ENCODE measurements at places on chromosomes 11 and 22.
A peak's percentile ranks its signal among the peaks of the same experiment; 100 is the strongest.

DNA sequence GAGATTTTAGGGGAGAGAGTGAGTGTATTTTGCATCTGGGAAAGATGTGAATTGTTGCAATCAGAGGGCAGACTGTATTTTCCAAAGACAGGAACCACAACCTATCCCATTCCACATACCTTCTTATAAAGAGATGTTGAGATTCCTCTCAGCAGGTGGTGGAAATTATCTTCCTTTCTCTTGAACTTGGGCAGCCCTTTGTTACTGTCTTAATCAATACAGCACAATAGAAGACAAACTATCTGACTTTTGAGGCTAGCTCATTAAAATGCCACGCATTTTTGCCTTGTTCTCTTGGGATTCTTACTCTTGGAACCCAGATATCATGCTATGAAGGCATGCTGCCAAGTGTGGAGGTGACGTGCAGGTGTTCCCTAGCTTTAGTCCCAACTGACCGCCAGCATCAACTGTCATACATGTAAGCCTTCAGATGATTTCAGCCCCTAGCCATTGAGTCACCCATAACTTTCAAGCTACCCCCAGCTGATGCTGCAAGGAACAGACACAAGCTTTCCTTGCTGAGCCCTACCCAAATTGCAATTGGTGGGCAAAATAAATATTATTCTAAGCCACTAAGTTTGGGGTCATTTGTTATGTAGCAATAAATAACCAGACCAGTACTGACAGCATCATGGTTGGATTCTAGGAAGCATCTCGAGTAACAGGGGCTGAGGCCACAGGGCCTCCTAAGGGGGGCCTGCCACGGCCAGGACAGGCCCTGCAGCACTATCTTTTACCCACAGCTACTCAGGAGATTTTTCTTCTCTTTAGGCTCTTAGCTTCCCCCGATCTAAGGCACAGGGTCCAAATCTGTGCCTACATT is 63.0 kb downstream of the RPL27A start:
- DNase-seq: no peak

DNA sequence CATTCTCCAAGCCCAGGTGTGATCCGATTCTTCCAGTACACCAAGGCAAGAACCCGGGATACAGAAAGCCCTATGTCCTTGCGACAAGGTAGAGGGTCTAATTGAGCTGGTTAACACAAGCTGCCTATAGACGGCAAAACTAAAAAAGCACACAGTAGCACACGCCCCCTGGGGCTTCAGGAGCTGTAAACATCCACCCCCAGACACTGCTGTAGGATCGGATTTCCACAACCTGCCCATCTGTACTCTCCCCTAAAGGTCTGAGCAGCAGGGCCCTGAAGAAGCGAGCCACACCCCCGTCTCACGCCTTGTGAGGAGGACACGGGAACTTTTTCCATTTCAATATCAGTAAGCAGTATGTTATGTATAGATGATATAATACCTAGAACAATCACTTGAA is 624.7 kb downstream of the BUD13 start:
- DNase-seq: no peak

- no peak for DNase-seq
Measured at GRCh38 chr11:1927026-1927847, 7.7 kb downstream of the TNNT3 start.

DNA sequence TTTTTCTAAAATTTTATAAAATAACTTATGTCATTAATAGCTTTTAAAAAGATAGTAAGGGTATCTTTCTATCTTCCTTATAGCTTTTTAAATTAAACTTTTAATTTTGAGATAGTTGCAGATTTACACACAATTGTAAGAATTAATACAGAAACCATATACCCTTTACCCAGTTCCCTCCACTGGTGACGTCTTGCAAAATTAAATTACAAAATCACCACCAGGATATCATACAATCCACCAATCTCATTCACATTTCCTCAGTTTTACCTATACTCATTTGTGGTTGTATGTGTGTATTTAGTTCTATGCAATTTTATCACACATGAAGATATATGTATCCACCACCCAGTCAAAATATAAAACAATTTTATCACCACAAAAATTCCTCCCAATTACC is 10.0 kb downstream of the SBF2 start:
- DNase-seq: no peak

DNA sequence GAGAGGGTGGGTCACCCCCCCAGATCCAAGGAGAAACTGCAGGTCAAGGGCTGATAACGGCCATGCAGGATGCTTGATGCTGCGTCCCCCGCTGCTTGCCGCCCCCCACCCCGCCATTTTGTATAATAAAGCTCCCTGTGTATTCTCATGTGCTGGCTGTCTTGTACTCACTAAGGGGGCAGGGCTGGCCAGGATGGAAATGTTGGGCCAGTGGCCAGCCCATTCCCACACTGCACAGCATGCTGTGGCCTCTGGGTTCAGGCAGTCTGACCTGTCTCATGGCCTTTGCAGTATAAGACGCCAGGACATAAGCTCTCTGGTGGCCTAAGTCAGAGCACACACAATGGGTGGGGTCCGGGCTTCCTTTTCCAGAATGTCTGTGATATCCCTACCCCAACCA is 421 bp upstream of the PRR33 start:
- DNase-seq: no peak

DNA sequence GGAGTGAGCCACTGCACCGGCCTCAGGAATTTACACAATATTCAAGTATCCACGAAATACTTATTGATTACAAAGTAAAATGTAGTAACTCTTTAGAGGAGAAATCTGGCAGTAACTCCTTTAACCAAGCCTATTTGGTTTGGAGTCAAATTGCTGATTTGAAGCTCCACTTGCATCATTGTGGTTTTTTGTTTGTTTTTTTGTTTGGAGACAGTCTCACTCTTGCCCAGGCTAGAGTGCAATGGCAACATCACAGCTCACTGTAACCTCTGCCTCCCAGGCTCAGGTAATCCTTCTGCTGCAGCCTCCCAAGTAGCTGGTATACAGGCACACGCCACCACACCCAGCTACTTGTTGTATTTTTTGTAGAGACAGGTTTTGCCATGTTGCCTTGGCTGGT is 6.4 kb upstream of the QSER1 start:
- no peak for DNase-seq

GRCh38 chr22:30931541-30932300 is 36.9 kb downstream of the MORC2 start:
- DNase-seq: no peak

- no peak for DNase-seq
Measured at GRCh38 chr11:68022531-68022930, 8.0 kb upstream of the NDUFS8 start.

DNA sequence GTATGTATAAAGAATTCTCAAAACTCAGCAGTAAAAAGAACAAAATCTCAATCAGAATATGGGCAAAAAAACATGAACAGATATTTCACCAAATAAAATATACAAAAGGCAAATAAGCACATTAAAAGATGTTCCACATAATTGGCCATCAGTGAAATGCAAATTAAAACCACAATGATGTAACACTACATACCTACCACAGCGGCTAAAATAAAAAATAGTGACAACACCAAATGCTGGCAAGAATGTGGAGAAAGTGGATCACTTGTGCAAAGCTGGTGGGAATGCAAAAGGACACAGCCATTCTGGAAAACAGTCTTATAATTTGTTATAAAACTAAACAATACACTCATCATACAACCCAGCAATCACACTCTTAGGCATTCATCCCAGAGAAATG is 38.3 kb upstream of the ACER3 start:
- no peak for DNase-seq

DNA sequence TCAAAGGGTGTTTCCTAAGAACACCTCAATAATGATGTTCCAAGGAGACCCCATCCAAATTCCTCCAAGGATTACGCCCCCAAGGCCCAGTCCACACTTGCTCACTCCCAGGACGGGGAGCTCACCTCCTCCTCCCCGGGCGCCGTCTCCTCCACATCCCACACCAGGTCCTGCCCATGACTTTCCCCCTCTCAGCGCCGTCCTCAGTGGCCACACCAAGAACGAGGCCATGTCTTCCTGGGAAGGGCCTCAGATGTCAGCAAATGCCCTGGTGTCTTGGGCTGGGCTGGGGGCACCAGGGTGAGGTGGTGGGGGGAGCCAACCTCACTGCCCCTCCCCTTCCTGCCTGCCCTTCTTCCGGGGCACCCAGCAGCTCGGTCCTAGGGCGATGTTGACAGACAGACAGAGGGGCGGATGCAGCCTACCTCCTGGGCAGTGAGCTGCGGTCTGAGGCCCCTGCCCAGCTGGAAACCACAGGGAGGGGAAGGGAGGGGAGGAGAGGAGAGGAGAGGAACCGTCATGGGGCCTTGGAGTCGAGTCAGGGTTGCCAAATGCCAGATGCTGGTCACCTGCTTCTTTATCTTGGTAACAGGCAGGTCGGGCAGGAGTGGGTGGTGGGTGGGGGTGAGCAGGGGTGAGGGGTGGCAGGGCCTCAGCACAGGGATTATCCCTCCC is at the start of the genes C11orf21 and TSPAN32:
Gene C11orf21, minus strand, starts transcription at position 288 of the 675 bp plus-strand sequence. Its CDS starts 110 bp downstream, at position 178.
Gene TSPAN32, plus strand, starts transcription at position 383 of the 675 bp plus-strand sequence. Its CDS starts 137 bp downstream, at position 520.
- DNase-seq: peak; percentile 76

- no peak for DNase-seq
Measured at GRCh38 chr22:42794551-42795510, 62.2 kb downstream of the ARFGAP3 start.

GRCh38 chr11:58927393-58928106 is 11.7 kb upstream of the GLYATL1 start:
- DNase-seq: peak; percentile 18

GRCh38 chr22:46162285-46162684 is 12.0 kb downstream of the PPARA start:
- DNase-seq: no peak

- no peak for DNase-seq
Measured at GRCh38 chr11:71078482-71078881, 173.9 kb downstream of the SHANK2 start.

DNA sequence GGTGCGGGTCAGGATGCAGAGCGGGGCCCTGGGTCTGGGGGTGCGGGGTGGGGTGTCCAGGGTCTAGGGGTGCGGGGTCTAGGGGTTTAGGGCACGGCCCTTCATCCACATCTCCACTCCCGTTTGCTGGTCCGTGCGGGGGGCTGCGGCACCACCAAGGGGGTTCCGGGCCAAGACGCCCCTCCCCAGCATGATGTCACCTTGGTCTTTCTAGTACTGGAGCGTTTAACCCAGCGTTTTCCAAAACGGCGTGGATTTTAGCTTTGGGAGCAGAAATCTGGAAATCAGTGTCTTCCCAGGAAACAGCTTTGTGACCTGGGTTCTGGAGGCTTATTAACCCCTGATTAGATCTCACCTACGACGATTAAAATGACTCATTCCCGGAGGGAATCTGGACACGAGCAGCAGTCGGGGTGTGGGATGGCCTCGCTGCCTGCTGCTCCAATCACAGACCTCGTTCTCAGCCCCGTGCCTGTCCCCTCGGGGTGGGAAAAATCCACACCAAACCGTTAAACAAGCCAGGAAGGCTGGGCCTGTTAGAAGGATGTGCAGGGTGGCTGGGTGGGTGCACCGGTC is 759 bp downstream of the AP2A2 start:
- DNase-seq: no peak

GRCh38 chr11:61019832-61020405 is 48.4 kb downstream of the CD6 start:
- no peak for DNase-seq

- no peak for DNase-seq
Measured at GRCh38 chr22:37175414-37176281, 12.4 kb downstream of the C1QTNF6 start.

DNA sequence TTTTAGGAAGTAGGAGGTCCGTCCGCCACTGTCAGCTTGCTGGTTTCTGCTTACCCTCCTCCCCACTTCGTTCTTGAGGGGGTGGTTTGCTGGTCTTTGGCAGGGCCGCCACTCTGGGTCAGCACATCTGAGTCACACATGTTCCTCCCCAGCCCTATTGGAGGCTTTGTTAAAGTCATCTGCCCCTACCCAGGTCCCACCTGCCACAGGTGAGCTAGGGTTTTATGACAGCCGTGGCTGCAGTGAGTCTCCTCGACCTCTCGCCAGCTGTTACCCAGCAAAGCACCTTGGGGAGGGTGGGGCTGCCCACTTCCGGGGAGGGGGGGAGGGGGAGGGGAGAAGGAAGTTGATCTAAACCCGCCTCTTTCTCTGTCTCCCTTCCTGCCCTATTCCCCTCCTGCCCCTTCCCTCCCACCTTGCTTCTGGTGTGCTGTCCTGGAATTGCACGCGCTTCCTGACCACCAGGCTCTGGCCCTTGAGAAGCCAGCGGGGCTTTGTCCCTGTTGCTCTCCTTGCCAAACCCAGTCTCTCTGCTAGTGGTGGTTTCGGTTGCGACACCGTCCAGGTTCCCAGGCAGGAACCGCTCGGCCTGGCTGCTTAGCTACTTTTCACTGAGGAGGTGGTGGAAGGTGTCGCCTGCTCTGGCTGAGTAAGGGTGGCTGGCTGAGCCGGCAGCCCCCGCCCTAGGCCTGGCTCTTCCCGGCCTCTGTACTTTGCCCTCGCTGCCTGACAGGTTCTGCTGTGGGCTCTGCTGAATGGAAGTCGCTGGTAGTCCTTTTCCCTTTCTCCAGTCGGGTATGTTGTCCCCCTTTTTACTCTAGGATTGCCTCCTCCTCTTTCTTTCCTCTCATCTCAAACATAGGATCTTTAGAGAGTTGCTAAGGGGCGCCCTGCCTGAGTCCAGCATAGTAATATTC is 28.5 kb downstream of the RCOR2 start:
- DNase-seq: peak; percentile 70

DNA sequence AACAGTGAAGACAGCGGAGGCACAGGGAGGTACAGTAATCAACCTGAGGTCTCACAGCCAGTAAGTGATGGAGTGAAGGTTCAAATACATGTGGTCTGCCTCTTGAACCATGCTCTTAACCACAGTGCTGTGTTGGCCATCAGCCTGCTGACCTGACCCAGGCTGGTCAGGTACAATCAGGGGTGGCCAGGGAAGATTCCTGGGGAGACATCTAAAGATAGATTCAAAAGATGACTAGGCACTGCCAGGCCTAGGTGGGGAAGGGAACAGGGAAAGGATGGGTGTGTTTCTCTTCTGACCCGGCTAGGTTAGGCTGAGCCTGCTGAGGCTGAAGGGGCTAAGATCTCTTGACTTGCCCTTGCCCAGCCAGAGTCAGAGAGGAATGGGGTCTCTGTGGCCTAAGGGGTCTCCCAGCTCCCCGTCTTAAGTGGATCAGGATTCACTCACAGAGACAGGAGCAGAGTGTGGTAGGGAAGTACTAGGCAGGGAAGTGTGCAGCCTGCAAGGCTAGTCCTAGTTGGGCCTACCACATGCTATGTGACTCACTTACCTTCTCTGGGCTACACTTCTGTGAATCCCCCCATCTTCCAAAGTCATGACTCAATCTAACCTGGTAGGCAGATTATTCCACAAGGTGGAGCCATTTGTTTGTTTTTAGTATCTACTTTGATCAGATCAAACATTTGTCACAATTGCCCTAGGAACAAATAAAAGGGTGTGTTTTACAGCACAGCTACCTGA is 10.4 kb upstream of the SREBF2 start:
- peak; percentile 52 for DNase-seq

- no peak for DNase-seq
Measured at GRCh38 chr11:13033760-13034533, 24.8 kb downstream of the RASSF10 start.

GRCh38 chr11:120629407-120630080 is 118.0 kb downstream of the GRIK4 start:
- no peak for DNase-seq

DNA sequence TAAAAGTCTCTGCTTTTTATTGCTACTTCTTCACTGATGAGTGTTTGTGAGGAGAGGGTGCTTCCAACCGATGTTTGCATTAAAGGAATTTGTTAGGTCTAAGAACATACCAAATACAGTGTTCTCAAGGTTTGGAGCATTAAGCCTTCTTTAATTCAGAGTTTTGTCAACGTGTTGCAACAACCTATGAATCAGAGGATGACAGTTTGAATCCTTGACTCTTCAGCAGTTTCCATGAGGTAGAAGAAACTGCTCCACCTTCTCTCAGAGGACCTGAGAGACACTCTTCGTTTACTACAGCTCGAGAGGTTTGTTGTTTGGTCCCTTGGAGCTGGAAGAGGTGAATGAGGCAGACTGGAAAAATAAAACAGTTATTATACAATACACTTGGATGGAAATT is 55.7 kb downstream of the NCAM1 start:
- no peak for DNase-seq

Measured in stimulated activated naive CD8-positive, alpha-beta T cell treated with anti-CD3 and anti-CD28 coated beads, Interleukin-15, amount 100 ng/mL, for 72 hours (primary cell).